ENCODE measurements at places on chromosomes 7 and 10.

- DNase-seq, result no peak
These were observed 24.8 kb upstream of the CYCS start for GRCh38 chr7:25149836-25150235.

DNA sequence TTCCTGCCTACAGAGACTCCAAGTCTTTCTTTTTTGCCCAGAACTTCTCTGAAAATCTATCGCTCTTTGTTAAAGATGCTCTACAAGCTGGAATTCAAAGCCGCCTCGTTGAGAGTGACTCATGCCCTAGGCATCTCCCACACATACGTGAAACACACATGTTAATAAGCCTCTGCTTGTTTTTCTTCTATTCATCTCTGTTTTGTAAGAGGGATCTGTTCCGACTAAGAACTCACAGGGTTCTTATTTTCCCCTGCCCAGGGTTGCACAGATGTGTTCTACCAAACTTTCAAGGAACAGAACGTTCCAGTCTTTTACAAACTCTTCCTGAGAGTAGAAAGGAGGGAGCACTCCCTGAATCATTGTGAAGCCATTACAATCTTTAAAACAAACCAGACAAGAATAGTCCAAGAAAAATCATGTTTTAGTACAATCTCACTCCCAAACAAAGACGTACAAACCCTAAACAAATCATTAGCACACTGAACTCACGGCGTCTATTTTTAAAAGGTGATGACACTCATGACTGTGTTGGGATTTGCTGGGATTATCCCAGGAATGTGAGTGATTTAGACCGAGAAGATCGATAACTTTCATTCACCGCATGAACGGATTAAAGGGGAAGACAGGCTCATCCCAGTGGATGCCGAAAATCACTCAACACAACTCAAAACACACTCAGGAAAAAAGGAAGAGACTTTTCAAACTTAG, 55.3 kb upstream of the INPP5A start:
- DNase-seq, result no peak

- no peak for DNase-seq
These were observed 733 bp downstream of the PRKCQ start for GRCh38 chr10:6579183-6579903.

GRCh38 chr10:117092386-117092785, 45.7 kb downstream of the VAX1 start:
- no peak for DNase-seq

Data from NCI-H510A (cell line).